GM12878 (cell line): ENCODE measurements at places on chromosomes 12 and 14. TPM values are rescaled to one million over a fixed set of nuclear protein-coding genes. Genes with fewer than 3 reads are reported as not detected.

The CCDC85C gene
- 3.0 and 3.4 TPM in 2 replicates for total RNA-seq

- DNase-seq, result no peak
Observed at GRCh38 chr14:98957211-98958047, 314.6 kb downstream of the BCL11B start.

DNA sequence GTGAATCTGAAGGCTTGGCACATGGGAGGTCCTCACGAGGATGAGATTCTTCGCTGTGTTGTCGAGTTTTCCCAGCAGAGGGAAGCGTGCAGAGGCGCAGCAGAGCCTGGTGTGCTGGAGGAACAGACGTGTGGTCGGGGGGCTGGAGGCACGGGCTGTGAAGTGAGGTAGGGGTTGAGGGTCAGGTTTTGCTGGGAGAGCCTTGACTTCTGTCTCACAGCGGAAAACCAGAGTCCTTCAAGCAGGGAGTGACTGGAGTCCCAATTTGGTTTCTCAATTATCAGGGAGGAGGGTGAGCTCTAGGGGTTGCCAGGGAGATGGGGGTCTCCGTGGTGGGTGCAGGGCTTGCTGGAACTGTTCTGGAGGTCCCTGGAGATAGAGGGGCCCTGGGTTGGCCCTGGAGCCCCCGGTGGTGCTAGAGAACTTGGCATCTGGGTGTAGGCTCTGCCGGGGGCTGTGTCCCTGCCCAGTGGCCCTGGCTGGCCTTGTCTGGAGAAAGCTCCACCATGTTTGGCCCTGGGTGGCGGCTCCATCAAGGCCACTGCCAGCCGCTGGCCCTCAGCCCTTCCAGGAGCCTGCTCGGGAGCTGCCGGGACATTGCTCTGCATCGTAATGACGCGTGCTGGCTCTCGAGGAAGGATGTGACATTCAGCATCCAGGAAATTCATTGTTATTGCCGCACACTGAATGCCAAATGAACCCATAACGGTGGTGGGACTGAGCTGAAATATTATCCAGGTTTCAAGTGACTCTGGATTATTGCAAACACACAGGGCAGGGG is 215.7 kb downstream of the KIF26A start:
- DNase-seq, result no peak

DNA sequence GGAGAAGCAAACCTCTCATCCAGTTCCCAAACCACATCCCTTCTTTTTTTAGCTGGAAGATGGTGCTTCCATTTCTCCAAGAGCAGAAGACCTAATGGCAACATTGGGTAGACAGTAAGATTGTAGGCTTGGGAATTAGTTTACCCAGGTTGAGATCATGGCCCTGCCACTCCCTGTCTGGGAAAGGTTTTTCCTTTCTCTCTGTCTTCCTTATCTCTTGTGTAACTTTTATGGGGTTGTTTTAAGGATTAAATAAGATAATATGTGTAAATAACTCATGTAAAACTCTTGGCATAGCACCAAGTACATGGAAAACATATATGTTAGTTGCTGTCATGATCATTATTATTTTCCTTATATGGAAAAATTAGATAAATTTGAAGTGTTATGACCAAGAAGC is 23.2 kb upstream of the PSMA6 start:
- no peak for DNase-seq

- no peak for DNase-seq
Observed at GRCh38 chr14:94816113-94816512, 46.2 kb upstream of the GSC start.

GRCh38 chr12:28086521-28087155 is 103.6 kb upstream of the CCDC91 start:
- DNase-seq, result no peak

DNA sequence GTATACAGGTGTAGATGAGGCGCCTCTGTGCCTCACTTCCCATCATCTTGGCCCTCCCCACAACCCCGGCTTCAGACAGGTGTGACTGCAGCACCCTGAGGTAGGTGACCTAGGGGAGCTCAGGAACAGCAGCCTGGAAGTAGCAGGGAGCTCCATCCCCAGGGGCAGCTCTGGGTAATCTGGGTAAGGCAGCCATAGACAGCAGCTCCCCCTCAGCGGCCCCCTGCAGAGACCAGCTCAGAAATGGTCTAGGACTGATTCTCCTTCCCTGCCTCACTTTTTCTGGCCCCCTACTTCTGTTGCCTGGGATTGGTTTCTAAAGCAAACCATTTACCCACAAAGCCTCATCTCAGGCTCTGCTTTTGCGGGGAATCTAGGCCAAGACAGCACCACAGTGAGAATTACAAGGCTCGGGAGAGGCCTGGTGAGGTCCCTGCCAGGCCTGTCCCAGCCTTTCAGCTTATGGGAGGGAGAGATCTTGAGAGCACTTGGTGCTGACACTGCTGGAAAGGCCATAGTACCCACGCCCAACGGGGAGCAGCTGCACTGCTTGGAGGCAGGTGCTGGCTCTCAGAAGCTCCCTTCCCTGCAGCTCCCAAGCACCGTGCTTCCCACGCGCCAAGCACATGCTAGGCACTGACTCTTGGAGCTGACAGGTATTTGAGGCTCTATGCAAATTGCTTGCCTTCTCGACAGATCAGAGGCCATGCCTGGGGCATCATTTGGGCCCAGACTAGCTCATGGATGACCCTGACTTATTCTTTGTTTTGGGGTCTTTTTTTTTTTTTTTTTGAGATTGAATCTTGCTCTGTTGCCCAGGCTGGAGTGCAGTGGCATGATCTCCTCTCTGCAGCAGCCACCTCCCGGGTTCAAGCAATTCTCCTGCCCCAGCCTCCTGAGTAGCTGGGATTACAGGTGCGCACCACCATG is 45.1 kb upstream of the TRAF3 start:
- DNase-seq, result no peak

The VRTN gene
- 0.05 and 0.31 TPM in 2 replicates for total RNA-seq

GRCh38 chr12:26979733-26980132 is 34.5 kb downstream of the TM7SF3 start:
- DNase-seq, result no peak

DNA sequence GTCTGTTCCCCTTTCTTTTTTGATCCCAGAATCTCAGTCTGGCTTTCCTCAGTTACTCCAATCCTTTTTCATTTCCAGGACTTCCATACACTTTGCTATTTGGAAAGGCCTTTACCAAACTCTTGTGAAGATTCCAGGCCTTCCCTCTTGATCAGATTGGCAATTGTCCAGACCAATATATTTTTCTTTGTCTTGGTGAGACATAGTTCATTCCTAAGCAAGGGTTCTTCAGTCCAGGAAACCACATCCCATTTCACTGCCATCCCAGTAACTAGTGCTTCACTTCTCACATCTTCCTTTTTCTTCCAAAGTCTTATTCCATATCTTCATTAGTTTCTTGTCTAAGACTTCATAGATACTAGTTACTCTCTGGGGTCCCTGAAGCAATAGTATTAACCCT is 2.1 kb upstream of the PTPRQ start:
- no peak for DNase-seq

- DNase-seq, result no peak
Observed at GRCh38 chr12:104864668-104865067, 93.4 kb downstream of the SLC41A2 start.

- no peak for DNase-seq
Observed at GRCh38 chr12:51773145-51773869, 75.2 kb downstream of the FIGNL2 start.

- DNase-seq, result no peak
Observed at GRCh38 chr14:101235335-101236103, 325.8 kb upstream of the DIO3 start.

GRCh38 chr12:119090865-119091264 is 87.9 kb upstream of the HSPB8 start:
- DNase-seq, result no peak

GRCh38 chr12:55743406-55744339 is 751 bp downstream of the GDF11 start:
- DNase-seq, result no peak

- DNase-seq, result no peak
Observed at GRCh38 chr14:54535646-54536045, 25.9 kb downstream of the CGRRF1 start.

- no peak for DNase-seq
Observed at GRCh38 chr12:93139028-93139665, 210.1 kb upstream of the EEA1 start.

- no peak for DNase-seq
Observed at GRCh38 chr14:23695664-23695999, 59.5 kb downstream of the DHRS2 start.

The PELI2 gene
- 0.05 TPM in 2 replicates for total RNA-seq

The PTGER2 gene
- total RNA-seq, result 0.37 and 0.77 TPM in 2 replicates

The PARPBP gene
- total RNA-seq, result 21.2 TPM in 2 replicates

GRCh38 chr12:110010853-110011723 is 11.9 kb downstream of the ANKRD13A start:
- DNase-seq, result peak; percentile 62

The SERPINA12 gene
- not detected in 2 replicates for total RNA-seq

DNA sequence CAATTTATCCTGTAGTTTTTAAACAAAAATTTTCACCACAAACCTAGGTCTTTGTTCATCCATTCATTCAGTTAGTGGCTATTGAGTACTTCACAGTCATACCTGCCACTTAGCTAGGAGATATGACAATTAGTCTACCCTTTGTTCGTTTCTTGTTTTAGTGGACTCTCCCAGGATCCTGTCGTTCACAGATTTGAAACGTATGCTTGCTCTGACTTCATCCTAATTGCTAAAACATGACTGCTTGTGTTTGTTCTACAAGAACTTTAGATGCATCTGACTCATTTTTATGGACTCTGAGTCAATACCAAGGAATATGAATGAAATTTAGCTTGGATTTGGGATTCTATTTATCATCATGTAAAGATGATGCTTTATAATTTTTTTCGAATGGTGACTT is 69.5 kb downstream of the TBC1D30 start:
- DNase-seq, result no peak

The RHEBL1 gene
- total RNA-seq, result 7.2 and 7.9 TPM in 2 replicates

DNA sequence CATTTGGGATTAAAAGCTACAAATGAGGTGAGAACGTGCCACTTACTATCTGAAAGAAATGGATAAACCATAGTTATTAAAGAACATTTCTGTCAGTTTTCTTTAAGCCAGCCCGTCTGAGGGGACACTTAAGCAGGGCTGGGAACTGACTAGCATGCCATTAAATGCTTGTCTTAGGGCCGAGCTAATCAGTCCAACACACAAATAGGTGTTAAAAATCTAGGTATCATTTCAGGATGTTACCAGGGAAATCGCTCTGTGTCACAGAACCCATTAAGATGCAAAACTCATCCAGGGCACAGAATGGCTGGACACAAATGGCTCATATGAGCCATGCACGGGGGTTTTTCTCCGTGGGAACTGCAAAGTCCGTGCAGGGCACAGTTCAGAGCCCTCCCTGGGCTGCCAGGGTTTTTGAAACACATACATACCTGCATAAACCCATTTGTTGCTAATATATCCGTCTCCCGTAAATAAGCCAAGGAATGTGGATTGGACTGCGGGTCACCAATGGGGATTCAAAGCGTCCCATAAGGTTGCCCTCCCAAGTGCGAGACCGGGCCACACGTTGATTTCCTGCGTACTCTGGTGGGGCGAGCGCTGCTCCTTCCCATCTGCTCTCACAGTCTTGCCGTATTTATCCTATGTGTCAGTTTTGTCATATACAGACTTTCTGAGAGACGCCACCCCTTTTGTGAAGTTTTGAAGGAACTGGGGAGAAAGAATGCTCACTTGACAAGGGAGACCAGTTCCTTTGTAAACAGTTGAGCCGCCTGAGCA is 5.4 kb upstream of the GSC start:
- DNase-seq, result no peak

DNA sequence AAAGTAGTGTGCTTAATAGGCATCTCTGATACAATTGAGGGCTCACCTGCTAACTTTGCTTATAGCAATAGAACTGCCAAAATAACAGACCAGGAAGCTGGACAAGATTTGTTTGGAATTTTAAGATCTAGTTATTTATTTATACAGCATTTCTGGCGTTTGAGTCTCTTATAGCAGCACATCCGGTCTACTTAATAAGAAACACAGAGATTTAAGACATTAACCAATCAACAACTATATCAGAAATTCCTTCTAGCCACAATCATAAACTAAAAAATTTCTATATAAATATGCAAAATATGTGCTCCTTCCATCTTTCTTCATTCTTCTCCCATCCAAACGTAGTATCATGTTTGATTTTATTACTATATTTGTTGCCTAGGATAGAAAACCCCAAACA is 2.6 kb downstream of the RTN1 start:
- DNase-seq, result no peak

The SMOC1 gene
- 0.26 TPM in 1 of 2 replicates, not detected in the other for total RNA-seq

DNA sequence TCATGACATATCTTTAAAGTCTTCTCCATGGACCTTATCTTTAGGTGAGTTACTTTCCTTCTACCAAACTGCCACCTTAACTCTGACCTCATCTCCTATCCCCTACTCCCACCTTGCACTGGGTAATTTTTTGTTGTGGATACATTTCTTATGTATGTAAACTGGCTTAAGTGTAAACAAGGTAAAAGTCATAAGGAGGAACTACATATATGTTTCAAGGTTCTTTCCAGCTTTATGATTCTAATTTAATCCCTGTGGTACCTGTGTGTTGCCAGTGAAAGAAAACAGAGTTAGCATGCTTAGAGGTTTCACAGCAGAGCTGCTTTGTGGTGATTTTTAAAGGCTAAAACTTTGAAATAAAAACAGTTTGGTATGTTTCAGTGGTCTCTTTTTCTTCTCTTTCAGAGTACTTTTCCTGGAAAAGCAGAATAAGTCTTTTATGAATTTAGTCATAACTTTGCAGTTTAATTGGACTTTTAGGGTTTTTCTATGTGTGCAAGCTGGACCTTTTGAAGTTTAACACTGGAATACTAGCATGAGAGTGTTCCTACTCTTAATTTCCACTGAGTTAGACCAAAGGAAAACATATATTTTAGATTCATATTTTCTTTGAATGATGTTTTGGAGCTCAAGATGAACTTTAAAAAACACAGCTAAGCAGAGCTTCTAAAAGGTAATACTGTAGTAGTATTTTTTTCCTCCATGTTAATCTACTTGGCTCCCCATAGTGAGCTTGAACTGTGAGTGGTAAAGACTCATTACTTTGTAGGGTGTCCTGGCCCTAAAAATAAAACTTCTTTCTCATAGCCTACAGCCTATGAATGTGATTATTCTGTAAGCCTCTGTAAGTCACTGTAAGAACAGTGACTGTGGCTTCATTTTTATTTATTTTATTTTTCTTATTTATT is 105.4 kb downstream of the FUT8 start:
- no peak for DNase-seq

GRCh38 chr14:76946753-76947077 is 81.8 kb downstream of the IRF2BPL start:
- DNase-seq, result no peak
